NCI-H1417 treated with DMSO at 0.1 percent for 48 hours (cell line): ENCODE measurements at places on chromosomes 2 and 18.

DNA sequence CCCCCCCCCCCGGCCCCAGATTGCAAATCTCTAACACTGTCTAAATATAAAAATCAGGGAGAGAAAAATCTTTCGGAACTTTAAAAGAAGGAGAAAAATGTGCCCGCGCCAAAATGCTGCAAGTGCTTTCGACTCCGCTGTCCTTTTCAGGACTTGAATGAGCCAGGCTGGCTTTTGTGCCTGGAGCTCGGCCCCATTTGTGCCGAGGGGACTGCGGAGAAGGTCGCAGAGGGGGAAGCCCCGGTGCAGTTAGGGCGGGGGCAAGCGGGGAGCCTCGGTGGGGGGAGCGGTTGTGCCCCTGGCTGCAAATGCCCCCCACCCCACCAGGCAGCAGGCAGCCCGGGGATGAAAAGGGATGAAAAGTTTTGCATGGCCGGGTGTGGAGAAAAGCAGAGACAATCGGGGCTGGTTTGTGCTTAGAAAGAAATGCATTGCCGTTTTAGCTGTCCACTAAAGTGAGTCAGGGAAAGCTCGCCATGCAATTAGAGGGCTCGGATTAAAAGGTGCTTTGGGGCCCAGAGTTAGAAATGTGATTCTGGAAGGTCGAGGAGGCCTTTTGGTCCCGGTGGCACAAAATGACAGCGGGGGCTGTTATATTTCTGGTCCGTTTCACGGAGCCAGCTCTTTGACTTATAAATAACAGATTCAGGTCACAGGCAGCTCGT, 1.6 kb downstream of the INHBB start:
- no peak for DNase-seq

- no peak for DNase-seq
Observed at GRCh38 chr18:13998571-13998970, 83.2 kb upstream of the MC2R start.

DNA sequence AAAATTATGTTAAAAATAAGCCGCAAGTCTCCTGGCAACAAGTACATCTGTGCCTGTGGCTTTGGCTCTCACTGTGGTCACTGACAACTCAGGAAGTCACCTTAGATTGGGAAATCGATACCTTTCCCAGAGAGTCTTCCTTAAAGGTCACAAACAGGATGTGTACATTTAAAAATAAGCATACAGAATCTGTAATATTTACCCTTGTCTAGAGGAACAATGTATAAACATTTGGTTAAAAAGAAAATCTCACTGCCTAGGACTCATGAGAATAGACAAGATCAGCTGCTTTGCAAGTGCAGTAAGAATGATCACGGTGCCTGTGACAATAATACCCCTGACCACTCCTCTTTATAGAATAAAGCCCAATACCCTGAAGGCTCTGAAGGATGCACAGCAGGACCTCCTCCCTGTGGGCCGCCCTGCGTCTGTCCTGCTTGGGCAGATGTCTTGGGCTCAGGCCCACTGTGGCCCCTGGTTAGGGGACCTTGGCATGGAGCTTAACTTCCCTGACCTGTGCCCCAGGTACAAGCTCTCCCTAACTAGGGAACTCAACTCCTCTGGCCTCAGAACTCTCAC, 98.0 kb upstream of the MGAT4A start:
- no peak for DNase-seq

- no peak for DNase-seq
Observed at GRCh38 chr2:190891889-190892288, 11.3 kb downstream of the GLS start.

- no peak for DNase-seq
Observed at GRCh38 chr2:71934595-71935261, 212.9 kb downstream of the CYP26B1 start.

DNA sequence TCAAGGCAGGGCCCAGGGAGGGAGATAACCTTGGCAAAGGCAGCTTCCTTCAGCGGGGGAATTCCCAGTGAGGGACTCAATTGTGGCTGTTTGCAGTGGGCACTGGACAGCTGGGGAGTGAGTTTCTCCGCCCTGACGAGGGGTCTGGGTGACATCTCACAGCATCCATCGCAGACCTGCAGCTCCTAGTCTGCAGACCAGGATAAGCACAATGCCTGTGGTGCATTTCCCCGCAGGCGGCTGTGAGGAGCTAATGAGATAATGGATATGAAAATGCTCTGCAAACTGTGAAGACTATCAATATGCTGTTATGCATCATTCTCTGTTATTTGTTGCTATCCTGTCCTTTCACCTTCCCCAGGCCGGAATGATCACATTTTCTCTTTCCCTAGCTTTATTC, 30.0 kb upstream of the CYP1B1 start:
- no peak for DNase-seq

- DNase-seq: no peak
Observed at GRCh38 chr2:237199082-237199481, 113.4 kb downstream of the COPS8 start.

- DNase-seq: no peak
Observed at GRCh38 chr2:105674401-105674800, 70.3 kb upstream of the NCK2 start.

- no peak for DNase-seq
Observed at GRCh38 chr2:116250376-116250775, 1564.1 kb upstream of the DDX18 start.
